ENCODE measurements at places on chromosomes 13 and 19.

DNA sequence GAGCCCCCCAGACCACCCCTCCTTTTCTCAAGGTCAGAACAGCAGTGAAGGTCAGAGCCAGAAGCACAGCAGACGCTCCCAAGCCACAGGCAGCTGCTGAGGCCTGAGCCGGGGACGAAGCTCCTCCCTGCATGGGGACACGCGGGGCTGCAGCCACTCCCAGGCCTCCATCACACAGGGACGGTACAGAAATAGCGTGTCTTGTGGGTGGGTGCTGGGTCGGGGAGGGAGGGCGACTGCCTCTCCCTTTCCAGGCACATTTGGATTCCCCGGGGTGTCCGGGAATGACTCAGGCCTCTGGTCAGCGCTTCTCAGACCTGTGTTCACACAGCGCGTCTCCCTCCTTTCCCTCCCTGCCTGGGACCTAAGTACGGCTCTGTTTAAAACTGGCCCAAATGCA is 33.2 kb downstream of the RASA3 start:
- no peak for DNase-seq

DNA sequence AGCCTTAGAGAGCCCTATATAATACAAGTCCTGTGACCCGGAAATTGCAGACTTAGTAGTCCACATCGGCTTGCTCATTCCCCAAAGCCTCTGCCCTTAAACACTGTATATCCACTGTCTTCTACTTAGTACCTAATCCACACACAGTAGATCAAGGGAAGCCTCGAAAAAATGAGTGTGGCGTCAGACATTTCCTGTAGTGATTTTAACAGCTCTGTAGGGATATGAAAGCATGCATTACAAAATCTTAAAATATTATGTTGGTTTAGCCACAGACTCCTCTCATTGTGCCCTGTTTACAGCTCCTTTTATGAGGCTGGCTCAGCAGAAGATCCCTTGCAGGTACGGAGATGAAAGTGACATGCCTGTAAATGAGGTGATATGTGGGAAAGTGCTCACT is 416.3 kb downstream of the LIG4 start:
- DNase-seq: no peak

GRCh38 chr19:2164020-2164998 is 576 bp downstream of the DOT1L start:
- no peak for DNase-seq

DNA sequence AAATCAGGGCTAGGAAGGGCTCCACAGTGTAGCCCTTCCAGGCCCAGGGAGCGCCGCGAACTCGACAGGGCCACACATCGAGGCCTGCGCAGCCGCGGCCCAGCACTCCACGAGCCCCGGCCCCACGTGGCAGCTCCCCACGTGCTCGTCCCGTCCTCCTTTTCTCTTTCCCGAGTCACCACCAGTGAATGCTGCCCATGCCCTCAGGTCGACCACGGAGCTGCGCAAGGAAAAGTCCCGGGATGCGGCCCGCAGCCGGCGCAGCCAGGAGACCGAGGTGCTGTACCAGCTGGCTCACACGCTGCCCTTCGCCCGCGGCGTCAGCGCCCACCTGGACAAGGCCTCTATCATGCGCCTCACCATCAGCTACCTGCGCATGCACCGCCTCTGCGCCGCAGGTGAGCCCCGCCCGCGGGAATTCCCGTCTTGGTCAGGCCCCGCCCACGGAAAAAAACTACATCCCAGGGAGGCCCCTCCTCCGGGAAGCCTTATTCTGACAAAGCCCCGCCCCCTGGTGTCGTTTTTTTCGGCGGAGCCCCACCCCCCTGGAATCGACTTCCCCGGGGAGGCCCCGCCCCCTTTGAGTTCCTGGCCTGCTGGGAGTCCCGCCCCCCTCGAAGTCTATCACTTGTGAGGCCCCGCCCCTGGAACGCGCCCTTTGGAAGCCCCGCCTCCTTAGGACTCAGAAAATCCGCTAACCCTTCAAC is 7.0 kb downstream of the HIF3A start:
- no peak for DNase-seq

DNA sequence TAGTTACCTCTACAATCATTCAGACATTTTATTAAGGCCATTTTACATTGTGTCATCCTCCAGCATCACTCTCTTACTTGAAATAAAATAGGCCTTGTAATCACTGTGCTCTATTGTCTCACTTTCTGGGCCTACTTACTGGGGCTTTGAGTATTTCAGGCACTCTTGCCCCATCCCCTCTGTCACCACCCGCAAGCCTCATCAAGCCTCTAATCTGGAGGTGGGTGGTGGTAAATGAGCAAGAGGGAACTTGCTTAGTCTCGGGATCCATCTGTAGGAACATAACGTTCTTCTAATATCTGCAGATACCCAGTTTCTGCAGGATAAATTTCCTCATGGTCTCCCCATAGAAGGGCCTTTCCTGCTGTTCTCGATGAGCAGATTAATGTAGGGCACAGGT is 19.4 kb upstream of the GPR18 start:
- no peak for DNase-seq

GRCh38 chr19:3748965-3749364 is 12.5 kb downstream of the APBA3 start:
- DNase-seq: no peak

DNA sequence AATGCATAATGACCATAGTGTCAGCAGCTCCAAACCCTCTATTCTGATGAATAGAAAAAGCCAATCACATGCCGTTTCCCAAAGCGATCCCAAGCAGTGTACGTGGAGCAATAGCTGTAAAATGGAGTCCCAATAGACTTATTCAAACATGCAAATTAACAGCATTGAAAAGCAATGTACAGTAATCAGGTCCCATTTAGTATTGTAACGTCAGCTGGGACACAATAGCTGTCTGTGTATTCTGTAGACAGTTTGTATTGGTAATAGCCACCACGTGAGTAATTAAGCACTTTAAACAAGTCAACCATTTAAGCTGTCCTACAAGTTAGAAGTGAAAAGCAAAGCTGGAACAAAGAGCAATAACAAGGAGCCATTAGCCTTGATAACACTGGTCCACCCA is 698.2 kb downstream of the PCDH17 start:
- no peak for DNase-seq

DNA sequence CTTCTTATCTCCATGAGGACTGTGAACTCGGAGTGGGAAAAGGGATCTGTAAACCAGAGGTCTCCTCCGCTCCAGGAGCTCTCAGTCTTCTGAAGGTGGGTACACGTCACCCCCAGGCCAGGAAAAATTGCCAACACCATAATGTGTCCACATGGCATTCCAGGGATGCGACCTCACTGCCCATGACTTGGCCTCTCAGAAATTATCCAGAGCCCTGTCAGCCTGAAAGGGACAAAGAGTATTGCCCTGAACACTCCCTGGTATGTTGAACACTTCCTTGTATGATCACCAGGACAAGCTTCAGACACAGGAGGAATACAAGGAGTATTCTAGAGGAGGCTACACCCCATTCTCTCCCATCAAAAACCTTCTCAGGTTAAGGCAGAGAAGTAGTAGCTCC is 81.0 kb upstream of the SLC7A1 start:
- no peak for DNase-seq

DNA sequence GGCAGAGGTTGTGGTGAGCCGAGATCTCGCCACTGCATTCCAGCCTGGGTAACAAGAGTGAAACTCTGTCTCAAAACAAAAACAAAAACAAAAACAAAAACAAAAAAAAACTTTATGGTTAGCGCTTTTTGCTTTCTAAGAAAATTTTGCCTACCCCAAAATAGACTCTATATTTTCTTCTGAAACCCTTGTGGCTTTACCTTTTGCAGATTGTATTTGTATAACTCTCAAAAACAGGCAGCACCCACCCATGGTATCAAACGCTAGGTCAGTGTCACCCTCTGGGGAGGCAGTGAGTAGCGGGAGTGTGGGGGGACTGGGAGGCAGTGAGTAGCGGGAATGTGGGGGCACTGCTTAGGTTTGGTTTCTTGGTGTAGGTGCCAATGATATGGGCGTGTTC is 7.5 kb upstream of the SLC39A3 start:
- no peak for DNase-seq

DNA sequence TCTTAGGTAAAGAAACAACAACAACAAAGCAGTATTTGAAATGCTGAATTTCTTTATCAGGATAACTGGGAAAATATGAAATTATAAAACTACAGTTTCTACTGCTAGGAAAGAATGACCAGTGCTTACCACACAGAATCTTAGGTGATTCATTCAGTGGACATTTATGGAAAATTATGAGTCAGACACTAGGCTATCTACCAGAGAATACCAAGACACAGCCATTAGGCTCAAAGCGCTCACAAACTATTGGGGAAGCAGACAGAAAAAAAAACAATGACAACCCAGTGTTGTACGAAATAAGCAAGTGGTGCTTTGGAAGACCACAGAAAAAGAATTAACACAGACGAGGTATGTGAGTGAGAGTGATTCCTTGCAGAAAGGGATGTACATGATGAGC is 1019.5 kb downstream of the PCDH9 start:
- DNase-seq: no peak

DNA sequence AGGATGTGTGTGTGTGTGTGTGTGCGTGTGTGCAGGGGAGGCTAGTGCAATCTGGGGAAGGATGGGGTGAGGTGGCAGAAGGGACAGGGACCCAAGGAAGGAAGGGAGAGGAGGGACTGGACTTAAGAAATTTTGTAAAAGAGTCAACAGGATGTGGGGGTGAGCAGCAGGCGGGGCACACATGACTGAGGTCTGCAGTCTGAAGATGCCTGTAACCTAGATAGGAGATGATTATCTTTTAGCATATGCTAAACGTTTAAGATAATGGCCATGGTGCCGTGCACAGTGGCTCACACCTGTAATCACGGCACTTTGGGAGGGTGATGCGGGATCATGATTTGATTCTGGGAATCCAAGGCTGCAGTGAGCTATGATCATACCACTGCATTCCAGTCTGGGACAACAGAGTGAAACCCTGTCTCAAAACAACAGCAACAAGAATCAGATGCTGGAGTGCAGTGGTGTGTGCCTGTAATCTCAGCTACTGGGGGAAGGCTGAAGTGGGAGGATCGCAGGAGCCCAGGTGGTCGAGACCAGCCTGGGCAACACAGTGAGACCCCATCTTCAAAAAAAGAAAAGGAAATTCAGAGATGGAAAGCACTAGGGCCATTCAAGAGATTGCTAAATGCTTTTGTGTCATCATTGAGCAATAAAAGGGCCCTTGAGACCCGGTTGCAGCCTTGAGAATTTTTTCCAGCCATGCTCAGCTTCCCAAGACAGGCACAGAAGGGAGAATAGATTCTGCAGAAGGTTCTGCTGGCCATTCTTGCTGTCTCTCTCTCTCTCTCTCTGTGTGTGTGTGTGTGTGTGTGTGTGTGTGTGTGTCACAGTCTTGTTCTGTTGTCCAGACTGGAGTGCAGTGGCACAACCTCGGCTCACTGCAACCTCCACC is 3.8 kb upstream of the ZNF414 start:
- DNase-seq: peak; percentile 52

DNA sequence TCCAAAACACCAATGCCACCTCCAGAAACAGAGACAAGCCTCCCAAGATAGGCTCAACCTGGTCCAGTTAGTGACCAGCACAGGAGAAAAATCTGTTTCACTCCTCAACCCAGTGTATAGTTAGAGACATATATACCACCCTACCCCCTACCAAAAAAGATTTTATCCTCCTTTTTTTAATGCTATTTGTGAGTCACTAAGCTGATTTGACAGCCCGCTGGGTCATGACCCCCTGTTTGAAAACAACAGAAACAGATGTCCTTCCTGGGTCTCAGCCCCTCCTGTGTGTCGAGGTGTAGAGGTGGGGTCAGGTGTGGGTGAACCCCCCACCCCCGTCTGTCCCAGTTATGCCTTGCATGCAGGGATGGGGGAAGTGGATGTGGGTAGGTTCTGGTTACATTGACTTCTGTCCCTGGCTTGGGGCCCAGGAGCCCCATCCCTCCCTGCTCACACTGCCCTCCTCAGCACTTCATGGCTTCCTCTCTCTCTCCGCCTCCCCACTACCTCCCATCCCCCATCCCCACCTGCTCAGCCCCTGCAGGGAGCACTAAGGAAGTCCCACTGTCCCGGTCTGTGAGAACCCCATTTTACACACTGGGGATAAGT is 14.0 kb upstream of the TOMM40 start:
- DNase-seq: no peak

DNA sequence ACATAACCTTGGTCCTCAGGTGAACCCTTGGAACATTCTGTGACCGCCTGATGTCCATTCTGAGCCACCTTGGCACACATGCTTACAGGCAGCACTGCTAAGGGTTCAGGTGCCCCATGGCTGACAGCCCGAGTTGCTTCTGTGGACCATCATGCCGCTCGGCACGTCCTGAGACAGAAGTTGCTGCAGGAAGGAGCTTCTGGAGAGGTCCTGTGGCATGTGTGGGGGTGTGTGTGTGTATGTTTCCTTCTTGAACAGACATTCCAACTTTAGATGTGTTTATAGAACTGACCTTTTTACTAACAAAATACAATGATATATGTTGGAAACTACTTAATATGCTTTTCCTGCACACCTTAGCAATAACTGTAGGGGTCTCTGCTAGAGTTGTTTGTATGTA is 4.8 kb upstream of the C1QTNF9 start:
- no peak for DNase-seq

GRCh38 chr13:40886017-40886416 is 96.6 kb downstream of the SLC25A15 start:
- DNase-seq: no peak

- DNase-seq: no peak
Observed at GRCh38 chr13:23450340-23451046, 17.0 kb upstream of the SACS start.

- DNase-seq: peak; percentile 27
Observed at GRCh38 chr13:34942732-34943435, 814 bp downstream of the NBEA start.

- no peak for DNase-seq
Observed at GRCh38 chr19:7879836-7880235, 5.6 kb upstream of the PRR36 start.

DNA sequence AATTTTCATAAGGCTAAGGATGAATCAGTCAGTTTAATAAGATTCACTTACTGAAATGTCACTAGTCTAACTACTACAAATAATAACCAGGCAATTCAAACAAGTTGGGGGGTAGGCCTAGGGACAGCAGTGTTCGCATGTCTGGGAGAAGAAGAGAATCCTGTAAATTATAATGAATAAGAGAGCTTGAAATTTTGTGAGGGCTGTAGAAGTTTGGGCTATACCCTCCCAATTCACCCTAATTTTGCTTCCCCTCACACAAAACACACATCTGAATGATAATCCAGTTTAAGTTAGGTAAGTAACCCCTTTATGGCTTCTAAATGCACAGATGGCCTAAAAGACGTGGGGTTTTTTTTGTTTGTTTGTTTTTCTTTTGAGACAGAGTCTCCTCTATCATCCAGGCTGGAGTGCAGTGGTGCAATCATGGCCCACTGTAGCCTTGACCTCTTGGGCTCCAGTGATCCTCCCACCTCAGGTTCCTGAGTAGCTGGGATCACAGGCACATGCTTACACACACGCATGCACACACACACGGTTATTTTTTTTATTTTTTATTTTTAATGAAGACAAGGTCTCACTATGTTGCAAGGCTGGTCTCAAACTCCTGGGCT is 69.9 kb downstream of the TBC1D4 start:
- no peak for DNase-seq

- DNase-seq: no peak
Observed at GRCh38 chr19:15577184-15577771, 37.7 kb upstream of the CYP4F8 start.

Data from stimulated activated CD8-positive, alpha-beta memory T cell treated with anti-CD3 and anti-CD28 coated beads, Interleukin-4, amount 100 ng/mL, for 48 hours (primary cell).